ENCODE measurements at places on chromosomes 1 and 21.

GRCh38 chr1:80639777-80640533 is 1160.8 kb upstream of the ADGRL2 start:
- no peak for DNase-seq

- peak; percentile 31 for DNase-seq
Measured at GRCh38 chr1:98051065-98051675, 130.3 kb upstream of the DPYD start.

DNA sequence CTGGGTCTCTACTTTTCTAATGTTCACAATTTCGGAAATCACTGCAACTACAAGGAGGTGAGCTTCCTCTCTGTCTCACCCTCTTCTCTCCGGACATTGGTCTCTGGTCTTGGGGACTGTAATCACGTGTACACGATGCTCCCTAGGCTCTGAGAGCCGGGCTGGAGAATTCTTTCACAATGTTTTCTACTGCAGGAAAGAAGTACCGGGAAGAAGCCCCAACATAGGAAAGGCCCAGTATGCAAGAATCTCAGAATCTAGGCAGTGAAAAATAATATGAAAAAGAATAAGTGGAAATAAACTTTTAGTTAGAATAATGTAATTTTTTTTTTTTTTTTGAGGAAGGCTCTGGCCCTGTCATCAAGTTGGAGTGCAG is 13.5 kb upstream of the HJV start:
- DNase-seq, result no peak

DNA sequence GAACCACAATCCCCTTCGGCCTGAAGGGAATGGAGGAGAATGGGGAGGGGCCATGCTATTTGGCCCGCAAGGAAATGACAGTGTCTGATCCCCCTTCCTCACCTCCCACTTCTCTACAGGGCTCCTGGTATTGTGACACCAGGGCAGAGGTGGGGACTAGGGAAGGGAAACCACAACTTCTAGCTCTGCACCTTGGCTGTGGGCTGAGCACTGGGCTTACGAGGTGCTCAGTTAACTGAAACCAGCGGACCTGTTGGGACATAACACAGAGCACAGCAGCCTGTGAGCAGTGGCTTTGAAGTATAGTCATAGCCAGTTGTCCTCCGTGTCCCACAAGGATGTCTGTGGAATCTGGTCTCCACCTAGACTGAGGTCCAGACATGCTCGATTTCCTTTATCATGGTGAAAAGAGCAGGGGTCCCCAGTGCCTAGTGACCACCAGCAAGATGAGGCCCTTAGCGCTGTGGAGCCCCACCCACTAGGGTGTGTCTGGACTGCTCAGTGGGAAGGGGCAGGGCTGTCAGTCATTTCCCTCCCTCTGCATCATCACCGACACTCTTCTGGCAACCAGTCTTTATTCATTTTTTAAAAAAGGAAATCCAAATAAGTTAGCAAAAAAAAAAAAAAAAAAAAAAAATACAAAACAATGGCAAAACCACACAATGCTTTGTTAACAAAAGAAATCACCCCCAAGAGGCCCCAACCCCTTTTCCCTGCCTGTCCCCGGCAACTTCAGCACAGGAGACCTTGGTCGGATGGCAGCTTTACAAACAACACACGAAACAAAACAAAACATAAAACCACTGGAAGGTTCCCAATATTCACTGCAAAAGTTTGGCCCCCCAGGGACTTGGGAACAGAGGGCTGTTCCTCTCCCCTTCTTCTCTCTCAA is 3.0 kb downstream of the MYOG start:
- DNase-seq, result no peak

DNA sequence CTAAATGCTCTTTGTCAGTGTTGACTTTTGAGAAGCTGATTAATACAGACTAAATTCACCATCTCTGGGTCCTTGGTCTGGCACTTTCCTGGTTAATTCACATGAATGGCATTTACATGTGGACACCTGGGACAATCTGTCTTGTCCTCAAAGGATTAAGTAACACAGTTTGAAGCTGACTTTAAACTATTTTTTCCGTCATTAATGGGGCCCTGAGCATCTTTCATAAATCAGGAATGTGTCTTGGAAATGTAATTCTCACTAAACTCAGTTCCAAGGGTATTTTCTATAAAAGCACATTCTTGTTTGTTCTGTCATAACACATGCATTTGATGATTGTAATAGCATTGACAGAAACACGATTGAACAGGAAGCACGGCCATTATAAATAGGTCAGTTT is 26.7 kb upstream of the NBL1 start:
- no peak for DNase-seq

DNA sequence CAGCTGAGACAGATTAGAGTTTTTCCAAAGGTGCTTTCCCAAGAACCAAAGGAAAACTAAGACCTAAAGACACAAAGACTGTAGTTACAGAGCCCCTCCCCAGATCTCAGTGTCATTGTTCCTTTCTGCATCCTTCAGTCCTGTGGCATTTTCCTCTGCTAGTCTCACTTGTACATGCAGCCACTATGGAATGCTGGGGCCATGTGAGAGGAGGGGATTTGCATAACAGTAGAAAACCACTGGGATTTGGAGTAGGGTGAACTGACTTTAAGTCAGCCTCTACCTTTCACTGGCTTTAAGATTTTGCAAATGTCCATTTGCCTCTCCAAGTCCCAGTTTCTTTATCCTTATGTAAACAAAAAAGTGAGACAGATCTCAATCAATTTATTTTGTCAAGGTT is 119.4 kb upstream of the F3 start:
- DNase-seq, result no peak

DNA sequence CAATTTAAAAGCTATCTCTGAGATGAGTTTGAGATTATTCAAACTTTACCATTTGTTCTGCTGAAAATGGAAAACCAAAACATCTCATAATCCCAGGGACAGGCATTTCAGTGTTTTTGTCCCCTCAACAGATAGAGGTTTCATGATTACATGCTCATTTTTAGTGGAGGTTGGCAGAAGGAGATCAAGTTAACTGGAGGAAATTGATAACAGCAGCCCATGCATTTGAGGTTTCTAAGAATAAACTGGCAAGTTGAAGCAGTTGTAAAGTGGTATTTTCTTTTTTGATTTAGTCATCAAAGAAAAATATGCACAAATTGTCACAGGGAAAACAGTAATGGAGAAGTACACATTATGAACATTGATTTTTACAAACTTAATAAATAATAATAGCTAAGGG is 205.8 kb downstream of the PLA2G4A start:
- DNase-seq, result no peak

- no peak for DNase-seq
Measured at GRCh38 chr1:40879482-40880175, 17.5 kb upstream of the CITED4 start.

- DNase-seq, result no peak
Measured at GRCh38 chr21:45456584-45457160, 51.7 kb downstream of the COL18A1 start.

DNA sequence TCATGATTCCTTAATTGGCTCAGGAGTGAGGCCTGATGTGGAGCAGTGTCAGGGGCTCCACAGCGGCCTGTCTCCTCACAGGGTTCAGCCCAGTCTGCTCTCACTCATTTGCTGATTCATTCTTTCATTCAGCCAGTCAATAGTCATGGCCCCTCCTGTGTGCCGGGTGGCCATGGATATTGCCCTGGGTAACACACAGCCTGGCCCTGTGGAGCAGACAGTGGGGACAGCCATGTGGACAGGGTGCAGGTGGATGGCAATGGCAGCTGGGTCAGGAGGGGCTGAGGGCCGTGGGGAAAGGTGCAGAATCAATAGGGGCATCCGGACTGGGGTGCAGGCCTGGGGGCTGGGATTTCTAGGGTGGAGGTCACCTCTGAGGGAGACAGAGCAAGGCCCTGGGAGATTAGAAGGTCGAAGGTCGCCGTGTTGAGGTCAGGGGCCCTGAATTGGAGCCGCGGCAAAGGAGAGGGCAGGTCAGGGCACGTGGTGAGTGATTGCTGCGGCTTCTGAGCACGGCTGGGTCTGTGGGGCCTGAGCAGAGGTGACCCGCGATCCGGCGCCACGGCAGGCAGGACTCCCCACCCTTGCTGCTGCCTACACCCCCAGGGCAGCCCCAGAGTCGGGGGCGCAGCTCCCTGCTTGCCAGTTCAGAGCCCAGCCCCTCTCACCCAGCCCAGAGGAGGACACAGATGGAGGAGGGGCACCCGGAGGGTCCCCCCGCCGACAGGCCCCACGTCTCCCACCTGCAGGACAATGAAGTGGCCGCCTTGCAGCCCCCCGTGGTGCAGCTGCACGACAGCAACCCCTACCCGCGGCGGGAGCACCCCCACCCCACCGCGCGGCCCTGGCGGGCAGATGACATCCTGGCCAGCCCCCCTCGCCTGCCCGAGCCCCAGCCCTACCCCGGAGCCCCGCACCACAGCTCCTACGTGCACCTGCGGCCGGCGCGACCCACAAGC is 33.4 kb downstream of the SLC19A1 start:
- DNase-seq, result no peak

Data from T1000 (cell line).